ENCODE measurements at places on chromosomes 7 and 10.

- no peak for DNase-seq
Measured at GRCh38 chr10:13158401-13158800, 3.0 kb upstream of the MCM10 start.

- DNase-seq, result no peak
Measured at GRCh38 chr7:128904381-128905197, 5.9 kb downstream of the KCP start.

GRCh38 chr10:75778665-75779064 lies 347.2 kb downstream of the LRMDA start:
- no peak for DNase-seq

GRCh38 chr10:43680035-43680434 lies 31.4 kb upstream of the ZNF32 start:
- DNase-seq, result no peak

GRCh38 chr7:103795107-103795506 lies 194.4 kb downstream of the RELN start:
- DNase-seq, result no peak

DNA sequence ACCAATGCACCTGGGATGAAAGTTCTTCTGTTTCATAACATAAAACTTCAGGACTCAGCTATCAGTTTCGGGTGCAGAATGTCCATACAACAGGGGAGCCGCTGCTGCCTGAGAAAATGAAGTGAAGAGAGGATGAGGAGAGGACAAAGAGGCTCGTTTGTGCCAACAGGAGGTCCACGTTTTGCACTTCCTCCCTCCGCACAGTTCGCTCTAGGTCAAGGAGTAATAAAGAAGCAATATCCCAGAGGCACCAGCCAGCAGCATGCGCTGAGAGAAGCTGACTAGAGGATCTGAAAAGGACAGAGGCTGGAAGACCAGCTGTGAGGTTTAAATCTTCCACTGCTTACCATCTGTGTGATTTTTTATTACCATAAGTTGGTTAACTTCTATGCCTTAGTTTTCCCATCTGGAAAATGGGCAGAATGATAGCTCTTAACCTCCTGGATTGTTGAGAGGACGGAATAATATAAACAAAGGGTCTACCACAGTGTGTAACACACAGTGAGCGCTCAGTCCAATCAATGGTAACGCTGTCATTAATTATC lies 709 bp downstream of the GPAM start:
- no peak for DNase-seq

- DNase-seq, result no peak
Measured at GRCh38 chr10:32112055-32112454, 55.8 kb upstream of the KIF5B start.

DNA sequence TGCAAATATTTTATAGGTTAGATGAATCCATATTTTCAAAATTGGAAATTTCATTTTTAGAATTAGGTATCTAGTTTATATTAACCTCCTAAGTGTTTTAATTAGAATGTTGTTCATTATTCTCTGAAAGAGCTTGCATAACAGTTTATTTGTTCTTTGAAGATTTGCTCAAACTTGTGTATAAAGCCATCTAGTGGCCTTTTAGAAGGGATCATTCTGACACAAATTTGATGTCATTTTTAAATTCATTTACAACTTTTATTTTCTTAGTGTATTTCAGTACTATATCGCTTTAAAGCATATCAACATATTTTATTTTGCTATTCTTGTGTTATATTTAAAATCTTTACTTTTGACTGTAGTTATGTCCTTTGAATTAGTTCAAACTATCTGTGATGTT lies 527.0 kb upstream of the NRG3 start:
- no peak for DNase-seq

DNA sequence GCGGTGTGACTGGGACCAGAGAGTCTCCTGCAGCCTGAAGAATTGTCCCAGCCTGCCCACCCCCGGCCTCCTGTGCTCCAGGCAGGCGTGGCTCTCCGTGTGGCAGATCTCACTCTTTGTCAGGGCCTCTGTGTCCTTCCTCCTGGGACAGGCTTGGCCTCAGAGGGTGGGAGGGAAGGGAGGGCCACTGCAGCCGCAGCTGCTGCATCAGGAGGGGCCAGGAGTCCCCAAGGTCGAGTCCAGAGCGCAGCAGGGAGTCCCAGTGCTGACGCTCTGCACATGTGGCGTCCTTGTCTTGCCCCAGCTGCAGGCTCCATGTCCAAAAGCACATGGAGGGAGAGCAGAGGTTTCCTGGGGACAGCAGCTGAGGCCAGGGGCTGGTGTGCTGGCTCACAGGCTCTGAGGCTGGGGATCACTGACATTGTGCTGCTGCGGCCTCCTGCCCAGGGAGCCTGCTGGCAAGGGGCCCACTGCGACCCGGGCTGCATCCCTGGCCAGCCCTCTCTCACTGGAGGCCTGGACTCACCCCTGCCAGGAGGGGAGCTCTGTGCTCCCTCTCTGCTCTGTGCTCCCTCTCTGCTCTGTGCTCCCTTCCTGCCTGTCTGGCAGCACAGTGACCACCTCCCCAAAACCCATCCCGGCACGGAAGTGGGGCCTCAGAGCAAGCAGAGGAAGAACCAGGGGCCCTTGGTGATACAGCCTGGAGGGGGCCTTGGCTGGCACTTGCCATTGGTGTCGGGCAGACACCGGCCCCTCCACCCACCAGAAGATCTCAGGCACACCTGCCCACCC lies 114.6 kb upstream of the RET start:
- DNase-seq, result no peak

- DNase-seq, result no peak
Measured at GRCh38 chr7:136549756-136550155, 318.7 kb upstream of the CHRM2 start.

DNA sequence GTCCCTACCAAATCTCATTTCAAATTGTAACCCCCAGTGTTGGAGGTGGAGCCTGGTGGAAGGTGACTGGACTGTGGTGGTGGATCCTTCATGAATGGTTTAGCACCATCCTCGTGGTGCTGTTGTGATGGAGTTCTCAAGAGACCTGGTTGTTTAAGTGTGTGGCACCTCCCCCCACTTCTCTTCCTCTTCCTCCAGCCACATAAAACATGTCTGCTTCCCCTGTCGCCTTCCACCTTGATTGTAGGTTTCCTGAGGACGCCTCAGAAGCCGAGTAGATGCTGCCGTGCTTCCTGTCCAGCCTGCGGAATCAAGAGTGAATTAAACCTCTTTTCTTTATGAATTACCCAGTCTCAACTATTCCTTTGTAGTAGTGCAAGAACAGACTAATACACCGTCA lies 21.0 kb downstream of the GRB10 start:
- no peak for DNase-seq

DNA sequence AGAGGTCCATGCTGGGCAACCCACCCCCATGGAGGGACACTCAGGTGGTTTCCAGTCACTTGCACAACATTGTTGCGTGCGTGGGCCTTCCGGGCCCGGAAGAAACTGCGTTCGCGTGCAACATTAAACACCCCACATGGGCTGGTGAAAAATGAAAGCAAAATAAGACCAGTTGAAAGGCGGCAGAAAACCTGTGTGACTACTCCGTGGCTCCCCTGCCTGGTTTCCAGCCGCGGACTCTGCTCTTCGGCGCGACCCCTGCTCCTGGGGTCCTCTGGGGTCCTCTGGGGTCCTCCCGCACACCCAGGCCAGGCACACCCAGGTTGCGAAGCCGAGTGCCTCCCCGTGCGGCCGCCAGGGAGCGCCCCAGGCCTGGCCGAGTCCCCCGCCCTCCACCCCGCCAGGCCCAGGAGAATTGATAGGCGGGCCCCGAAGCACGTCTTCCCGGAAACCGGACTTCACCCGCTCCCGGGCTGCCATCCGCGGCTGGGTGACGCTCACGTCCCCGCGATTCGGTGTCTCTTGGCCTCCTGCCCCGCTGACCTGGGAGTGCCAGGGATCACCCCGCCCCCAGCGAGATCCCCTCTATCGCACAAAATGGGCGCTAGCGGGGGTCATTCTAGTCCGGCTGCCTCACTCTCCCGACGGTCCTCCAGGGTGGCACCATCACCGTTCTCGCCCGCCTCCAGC lies 1.9 kb upstream of the SH2D4B start:
- DNase-seq, result no peak

- DNase-seq, result no peak
Measured at GRCh38 chr7:100457033-100457432, 7.0 kb downstream of the SPACDR start.

DNA sequence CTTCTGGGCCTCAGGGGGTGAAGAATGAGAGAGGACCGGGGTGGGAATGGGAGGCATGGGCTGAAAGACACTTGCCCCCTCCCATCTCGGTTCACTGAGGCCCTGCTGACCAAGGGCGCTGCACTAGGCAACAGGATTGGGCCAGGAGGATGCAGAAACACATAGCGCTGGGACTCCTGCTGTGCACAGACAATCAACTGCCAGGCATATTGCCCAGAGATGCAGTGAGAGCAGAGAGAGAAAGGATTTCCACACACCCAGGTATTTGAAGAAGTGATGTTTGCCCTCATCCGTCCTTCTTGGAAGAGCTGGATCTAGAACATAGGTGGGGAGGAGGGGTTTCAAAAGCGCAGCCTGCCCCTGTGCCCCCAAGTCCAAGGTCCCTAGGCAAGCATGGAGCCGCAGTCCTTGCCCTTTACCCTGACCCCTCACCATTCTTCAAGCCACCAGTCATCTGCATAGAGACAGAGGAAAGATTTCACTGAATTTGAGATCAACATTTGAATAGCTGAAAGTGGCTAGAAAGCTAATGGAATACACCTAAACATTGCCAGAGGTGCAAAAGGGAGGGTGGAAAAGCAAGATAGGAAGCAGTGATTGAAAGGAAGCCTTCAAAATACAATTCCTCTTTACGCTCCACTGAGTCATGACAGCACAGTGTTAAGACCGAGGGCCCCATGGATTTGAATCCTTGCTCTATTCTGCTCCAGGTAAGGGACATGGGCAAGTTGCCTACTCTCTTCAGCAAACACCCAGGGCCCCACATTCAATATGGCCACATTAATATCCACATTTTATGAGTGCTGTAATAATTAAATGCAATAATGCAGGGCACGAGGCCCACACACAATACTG lies 44.2 kb upstream of the TNS3 start:
- DNase-seq, result no peak

DNA sequence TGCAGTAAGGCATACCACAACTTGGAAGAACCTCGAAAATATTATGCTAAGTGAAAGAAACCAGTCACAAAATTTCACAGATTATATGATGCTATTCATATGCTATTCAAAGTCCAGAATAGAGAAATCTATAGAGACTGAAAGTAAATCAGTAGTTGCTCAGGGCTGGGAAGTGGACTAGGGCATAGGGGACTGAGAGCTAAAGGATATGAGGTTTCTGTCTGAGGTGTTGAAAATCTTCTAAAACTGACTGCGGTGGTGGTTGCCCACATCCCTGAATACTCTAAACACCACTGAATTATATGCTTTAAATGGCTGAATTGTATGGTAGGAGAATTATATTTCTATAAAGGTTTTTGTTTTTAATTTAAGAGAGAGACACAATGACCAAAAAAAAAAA lies 161.3 kb downstream of the ELAPOR2 start:
- DNase-seq, result no peak

DNA sequence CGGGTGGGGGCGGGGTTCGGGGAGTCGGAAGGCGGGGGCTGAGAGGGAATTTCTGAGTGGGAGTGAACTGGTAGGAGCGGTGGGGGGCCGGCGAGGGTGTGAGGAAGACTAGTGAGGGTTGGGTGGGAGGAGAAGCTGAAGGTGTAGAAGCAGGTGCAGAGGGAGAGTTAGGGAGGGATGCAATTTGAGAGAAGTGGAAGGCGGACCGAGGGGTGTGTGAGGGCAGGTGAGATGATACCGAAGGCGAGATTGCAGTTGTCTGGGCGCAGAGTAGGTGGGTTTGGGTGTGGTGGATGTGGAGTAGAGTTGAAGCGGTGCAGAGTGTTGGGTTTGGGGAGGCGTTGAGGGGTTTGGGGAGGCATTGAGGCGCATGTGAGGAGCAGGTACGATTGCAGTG lies 643 bp downstream of the KAT6B start:
- no peak for DNase-seq

DNA sequence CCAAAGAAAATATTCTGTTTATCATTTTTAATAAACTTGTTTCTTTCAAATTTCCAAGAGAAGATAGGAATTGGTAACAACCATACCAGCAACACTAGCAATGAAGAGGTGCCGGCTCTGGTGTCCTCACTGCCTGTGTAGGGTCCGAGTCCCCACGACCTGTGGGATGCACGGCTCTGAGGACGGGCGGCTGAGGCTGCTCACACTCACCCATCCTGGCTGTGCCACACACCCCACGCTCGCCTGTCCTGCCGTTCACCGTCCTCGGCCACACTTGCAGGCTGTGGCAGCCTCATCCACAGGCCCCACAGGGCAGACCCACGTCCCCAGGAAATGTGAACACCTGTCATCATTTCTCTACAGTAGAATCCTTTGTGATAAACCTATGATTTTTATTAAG lies 48.2 kb upstream of the DPYSL4 start:
- DNase-seq, result no peak

- no peak for DNase-seq
Measured at GRCh38 chr7:99199226-99199625, 8.7 kb downstream of the KPNA7 start.

- no peak for DNase-seq
Measured at GRCh38 chr7:30460246-30460633, 18.3 kb downstream of the NOD1 start.

- DNase-seq, result no peak
Measured at GRCh38 chr10:114012650-114013049, 31.0 kb upstream of the ADRB1 start.

- no peak for DNase-seq
Measured at GRCh38 chr7:24830440-24831050, 73.3 kb upstream of the GSDME start.

GRCh38 chr10:28754930-28755718 lies 77.8 kb downstream of the BAMBI start:
- no peak for DNase-seq

GRCh38 chr7:26348234-26348851 lies 56.7 kb downstream of the SNX10 start:
- no peak for DNase-seq

DNA sequence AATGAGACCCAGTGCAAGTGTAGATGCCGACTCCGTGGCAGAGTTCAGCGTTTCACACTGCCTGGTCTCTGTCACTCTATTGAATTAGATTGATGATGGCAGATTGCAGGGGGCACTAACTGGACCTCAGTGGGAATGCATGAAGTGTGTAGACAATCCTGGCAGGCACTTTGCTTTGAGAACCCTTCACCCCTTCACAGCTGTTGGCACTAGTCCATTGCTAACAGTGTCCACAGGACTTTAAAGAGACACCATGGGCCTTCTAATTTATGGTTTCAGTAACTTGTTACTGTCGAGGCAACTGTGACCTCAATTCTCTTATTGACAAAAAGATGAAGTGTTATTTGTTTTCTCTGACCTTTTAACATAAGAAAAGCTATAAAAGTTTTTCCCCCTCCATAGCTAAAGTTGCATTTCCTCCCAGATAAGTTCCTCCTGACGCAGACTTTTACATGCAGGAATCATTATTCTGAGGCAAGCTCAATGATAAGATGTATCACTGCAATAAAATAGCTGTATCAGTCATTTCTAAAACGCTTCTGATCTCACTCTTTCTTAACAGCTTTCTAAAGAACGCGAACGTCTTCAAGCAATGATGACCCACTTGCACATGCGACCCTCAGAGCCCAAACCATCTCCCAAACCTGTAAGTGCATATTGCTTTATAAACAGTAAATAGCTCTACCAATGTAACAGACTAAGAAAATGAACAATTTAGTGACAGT lies 238.9 kb downstream of the FOXP2 start:
- DNase-seq, result no peak

- no peak for DNase-seq
Measured at GRCh38 chr7:52959336-52959735, 76.1 kb upstream of the POM121L12 start.

GRCh38 chr7:38034062-38034908 lies 113.8 kb downstream of the EPDR1 start:
- DNase-seq, result no peak
